Inflammatory macrophage treated with lipopolysaccharide for 1 hour (primary cell): ENCODE measurements at places on chromosomes 2 and 18.
A peak's percentile ranks its signal among the peaks of the same experiment; 100 is the strongest.

- DNase-seq: no peak
These were observed 197.5 kb downstream of the CDH20 start for GRCh38 chr18:61530681-61531080.

DNA sequence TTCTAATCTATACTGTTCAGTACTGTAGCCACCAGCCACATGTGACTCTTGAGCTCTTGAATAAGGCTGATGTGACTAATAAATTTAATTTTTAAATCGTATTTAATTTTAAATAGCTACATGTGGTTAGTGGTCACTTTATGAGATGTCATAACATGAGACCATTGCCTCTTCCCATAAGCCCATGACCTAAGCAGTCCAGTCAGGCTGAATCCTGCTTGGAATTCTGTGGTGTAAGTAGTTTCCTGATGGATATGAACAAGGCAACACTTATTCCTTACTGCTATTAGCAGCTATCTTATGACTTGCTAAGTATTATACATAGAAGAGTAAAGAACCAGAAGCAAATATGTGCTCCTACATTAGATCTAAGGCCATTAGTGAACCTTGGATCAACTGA, 150.0 kb downstream of the DIS3L2 start:
- no peak for DNase-seq

DNA sequence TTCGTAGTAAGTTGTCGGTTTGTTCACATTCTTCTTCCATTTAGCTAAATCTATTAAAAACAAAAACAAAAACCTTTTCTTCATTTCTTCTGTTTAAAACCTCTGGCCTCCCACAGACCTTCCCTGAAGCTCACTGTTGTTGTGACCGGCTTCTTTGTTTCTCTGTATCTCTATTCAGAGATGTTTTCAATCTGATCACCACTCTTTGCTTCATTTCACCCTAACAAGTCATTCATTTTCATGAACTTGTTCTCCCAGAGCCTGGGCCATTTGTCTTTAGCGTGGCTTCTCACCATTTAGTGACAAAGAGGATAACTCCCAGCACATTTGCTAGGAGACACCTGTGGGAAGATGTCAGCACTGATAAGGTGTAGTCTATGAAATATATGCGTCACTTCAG, 794.2 kb downstream of the ERBB4 start:
- no peak for DNase-seq

DNA sequence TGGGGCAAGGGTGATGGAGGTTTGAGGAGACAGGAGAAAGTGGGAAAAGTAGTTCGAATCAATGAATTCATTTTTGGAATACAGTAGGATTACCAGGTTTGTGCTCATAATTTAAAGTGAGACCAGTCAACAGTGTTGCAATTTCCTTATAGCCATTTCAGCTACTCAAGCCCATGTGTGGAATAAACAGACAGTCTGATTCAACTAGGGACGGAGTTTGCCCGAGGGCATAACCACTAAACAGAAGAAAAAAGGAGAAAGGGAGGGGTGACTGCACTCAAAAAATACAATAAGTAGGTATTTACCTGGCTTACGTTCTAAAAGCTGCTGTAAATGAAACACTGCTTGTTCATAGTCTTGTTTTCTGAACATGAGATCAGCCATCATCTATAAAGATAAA, 55.2 kb downstream of the TTC21B start:
- DNase-seq: no peak

GRCh38 chr2:23524261-23524706, 139.3 kb downstream of the KLHL29 start:
- no peak for DNase-seq

- no peak for DNase-seq
These were observed 736.2 kb upstream of the GCFC2 start for GRCh38 chr2:76446872-76447271.

GRCh38 chr2:59968441-59968840, 585.0 kb downstream of the BCL11A start:
- DNase-seq: no peak

GRCh38 chr2:127373362-127374083, 14.3 kb downstream of the MAP3K2 start:
- DNase-seq: no peak

GRCh38 chr18:63292831-63293683, 26.5 kb downstream of the BCL2 start:
- peak; percentile 45 for DNase-seq

DNA sequence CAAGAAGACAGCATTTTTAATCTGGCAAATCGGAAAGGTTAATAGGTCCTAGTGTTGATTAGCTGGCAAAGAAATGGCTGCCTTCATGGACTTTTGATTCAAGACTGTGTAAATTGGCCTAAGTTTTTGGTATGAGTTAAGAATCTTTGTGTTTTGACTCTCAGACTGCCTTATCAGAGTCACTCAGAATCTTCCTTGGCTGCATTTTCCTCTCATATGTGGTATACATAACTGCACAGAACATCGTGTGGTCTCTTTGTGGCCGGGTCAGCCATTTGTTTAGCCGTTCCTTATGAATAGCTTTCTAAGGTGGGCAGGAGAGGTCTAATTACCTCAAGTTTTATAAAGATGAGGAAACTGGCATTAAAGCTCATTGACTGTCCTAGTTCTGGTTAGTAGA, 30.1 kb downstream of the CAB39 start:
- DNase-seq: no peak

- no peak for DNase-seq
These were observed 52.6 kb upstream of the NEMP2 start for GRCh38 chr2:190587106-190587505.

DNA sequence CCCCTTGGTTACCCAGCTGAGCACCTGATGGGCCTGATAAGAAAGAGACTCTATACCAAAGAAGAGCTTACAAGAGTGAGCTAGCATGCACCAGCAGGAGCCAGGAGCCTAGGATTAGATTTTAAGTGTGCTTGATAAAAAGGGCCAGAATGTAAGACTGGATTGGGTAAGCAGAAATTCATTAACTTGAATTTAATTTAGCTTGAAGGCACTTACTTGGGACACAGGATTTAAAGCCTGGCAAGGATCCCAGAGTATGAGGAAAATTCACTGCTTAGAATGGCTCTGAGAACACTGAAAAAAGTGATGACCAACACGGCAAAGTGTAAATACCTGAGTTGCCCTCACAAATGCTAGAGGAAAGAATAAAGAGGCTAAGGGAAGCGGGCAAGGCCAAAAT, 91.3 kb upstream of the RBBP8 start:
- DNase-seq: no peak

DNA sequence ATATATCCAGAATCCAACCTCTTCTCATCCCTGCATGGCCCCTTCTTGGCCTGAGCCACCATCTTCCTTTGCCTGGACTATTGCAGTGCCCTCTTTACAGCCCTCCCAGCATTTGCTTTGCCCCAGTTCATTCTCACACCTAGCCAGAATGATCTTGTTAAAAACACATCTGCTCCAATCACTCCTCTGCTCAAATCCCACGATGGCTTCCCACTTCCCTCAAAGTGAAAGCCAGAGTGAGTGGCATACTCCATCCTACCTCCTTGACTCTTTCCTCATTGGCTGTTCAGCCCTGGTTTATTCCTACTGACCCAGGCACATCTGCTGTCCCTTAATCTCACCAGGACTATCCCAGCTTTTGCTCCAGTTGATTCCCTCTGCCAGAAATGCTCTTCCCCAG, 14.7 kb downstream of the SULT6B1 start:
- no peak for DNase-seq

DNA sequence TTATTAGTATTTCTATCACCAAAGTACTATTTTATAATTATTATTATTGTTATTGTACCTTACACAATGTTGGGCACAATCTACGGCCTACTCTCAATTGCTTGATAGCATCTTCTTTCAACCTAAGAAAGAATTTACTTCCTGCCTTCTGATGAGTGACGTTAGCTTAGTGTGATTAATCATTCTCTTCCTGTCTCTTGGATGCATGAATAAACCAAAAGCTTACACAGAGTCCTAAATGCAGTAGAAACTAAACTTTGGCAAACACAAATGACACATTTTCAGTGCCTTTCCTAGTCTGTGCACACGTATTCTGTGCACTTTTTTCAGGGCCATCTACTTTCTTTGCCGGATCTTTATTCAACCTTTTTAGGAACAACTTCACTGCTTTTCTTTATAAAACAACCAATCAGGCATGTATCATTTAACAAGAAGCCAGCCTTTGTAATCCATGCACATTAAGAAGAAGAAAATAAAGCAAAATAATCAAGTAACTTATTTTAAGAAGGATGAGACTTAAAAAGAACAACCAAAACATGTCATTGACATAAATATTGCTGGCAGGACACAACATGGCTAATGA, 19.1 kb downstream of the TRAK2 start:
- DNase-seq: no peak

DNA sequence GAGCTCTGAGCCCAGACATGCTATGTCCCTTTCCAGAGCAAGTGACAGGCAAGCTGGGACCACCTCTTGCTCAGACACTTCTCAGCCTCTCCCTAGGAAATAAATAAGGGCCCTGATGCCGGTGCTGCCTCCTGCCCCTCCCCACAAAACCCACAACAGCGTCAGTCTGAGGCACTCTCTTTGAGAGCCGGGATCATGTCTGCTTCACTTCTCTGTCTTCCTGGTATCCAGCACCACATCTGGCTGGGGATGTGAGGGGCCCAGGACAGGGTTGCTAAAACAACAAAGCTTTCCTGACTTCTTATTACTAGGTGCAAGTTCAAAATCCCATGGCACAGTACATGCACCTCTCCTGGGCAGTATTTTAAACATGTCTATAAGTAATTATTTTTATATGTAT, 103.9 kb upstream of the GLI2 start:
- DNase-seq: no peak

DNA sequence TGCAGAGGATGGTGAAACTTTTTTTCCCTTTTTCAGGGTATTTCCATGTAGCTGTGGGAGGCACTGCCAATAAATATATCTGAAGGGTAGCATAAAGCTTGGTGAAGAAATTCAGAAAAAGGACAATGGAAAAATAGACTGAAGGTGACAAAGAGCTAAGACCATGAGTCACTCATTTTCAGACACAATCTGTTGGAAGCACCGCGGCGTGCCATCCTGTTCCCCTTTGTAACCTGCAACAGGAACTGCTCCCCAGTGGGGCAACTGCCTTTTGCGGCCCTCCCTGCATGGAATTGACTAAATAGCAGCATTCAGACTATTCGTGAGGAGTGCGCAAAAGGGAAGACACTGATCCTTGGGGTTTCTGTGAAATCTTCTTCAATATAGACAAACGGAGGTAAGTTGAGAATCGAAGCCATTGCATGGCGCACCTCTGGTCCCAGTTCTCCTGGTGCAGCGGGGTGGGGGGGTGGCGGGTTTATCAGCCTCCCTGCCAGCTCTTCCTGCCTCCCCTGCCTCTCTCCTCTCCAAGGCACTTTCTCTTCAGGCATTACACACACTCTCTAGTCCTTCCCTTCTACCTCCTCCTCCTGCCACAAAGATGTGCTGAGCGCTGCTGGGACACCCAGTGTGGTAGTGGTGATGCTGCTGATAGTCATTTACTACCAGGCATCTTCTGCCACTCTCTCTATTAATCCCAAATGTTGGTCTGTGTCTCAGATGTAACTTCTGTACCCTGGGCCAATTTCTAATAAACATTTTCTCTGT, 126.2 kb upstream of the TMEM200C start:
- DNase-seq: peak; percentile 16

DNA sequence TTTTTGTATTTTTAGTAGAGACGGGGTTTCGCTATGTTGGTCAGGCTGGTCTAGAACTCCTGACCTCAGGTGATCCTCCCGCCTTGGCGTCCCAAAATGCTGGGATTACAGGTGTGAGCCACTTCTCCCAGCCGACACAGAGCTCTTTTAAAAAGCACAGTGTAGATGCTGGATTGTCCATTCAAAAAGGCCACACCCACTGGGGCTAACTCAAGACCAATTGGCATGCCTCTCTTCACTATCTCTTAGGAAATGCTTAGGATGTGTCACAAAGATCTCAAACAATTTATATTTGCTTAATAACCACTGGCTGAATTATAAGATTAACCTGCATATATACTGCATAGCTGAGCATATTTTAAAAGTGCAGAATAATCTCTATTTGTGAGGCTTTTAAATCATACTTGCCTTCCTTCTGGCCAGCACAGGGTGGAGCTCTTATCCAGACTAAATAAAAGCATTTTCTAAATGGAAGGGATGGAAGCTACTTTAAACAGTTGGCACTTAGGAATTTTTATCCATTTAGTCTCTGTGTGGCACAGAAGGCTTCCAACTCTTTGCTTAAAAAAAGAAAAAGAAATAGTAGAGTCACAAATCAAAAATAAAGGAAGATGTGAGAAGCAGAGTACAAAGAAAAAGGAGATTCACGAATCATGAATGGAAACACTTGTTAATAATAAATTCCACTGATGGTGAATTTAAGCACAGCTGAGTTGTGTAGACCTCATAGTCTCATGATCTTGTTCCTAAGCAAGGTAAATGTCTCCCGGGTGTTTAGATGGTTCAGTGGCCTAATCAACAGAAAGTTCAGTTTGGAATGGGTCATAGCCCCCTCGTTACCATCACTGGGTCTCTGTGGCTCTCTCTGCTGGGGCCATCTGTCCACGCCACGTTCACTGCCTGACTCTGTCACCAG, 22.4 kb downstream of the CRYGD start:
- peak; percentile 30 for DNase-seq

DNA sequence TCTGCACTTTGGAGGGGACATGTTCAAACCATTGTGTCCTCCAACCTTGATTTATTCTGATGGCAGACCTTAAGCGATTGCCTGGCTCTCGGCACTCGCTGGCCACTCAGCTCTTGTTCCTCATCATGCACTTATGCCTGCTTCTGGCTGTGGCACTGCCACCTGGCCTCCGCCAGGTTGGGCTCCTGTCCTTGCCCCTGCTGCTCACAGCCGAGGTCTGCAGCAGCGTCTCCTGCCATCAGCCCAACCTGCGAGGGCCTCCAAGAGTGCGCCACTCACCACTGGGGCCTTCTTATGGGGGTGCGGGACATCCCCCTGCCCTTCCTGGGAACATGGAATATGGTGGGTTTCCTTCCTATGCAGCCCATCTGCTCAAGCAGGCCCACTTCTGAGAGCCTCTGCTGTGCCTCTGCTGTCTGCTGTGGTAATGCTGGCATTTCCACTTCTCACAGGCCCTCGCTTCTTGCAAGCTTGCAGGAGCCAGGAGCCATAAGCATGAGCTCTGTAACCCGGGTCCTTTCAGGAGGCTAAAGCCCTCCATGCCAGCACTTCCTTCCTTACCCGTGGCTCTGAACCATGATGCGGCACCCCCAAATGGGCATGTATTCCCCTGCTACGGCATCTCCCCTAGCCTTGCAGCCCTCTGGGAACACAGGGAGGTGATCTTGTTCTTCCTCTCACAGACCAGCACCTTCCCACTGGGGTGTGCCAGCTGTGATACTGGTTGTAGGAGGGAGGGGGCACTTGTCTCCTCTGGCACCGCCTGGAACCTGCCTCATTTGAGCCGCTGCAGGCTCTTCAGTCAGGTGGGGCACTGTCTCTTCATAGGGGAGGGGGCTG, 58.6 kb upstream of the HS6ST1 start:
- DNase-seq: no peak

GRCh38 chr18:24026457-24026856, 11.9 kb downstream of the TTC39C start:
- no peak for DNase-seq

- DNase-seq: no peak
These were observed at the start of gene LDLRAD4 for GRCh38 chr18:13218368-13218991. Gene LDLRAD4 (plus strand): TSS chr18:13218760.

- DNase-seq: no peak
These were observed at the start of gene FBLN7 for GRCh38 chr2:112138159-112139032. Gene FBLN7 (plus strand): TSS chr2:112138385. CDS start chr2:112138656, 271 bp downstream.

GRCh38 chr2:143474586-143474985, 345.4 kb downstream of the ARHGAP15 start:
- no peak for DNase-seq

GRCh38 chr2:47046271-47046670, 108.8 kb downstream of the STPG4 start:
- no peak for DNase-seq

GRCh38 chr18:5469340-5469739, 74.5 kb downstream of the EPB41L3 start:
- DNase-seq: no peak
